ENCODE measurements at places on chromosomes 4 and X.

DNA sequence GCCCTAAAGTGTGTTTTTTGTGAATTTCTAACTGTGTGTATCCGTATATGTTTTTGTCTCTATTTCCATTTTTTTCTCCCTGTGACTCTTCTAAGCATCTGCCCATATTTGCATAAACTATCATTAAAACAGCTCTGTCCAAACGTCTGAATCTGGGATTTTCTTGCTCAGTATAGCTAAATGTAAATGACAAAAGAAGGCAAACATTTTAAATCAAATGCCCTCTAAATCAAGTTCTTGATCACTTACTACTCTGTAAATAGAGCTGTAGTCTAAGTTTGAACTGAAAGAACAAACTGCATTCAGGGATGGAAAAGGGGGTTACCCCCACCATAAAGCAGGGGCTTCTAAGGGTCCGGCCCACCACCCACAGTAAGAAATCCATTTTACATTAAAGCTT lies 432.0 kb upstream of the FAM241A start:
- DNase-seq = no peak

- no peak for DNase-seq
Observed at GRCh38 chr4:170805352-170805751, 715.6 kb upstream of the AADAT start.

- DNase-seq = no peak
Observed at GRCh38 chr4:164621886-164622521, 131.9 kb upstream of the SMIM31 start.

- no peak for DNase-seq
Observed at GRCh38 chrX:1239681-1240142, 27.3 kb upstream of the CRLF2 start.

GRCh38 chrX:136250191-136251040 lies 784 bp downstream of the MAP7D3 start:
- no peak for DNase-seq

- no peak for DNase-seq
Observed at GRCh38 chr4:113607998-113608397, 153.5 kb downstream of the CAMK2D start.

DNA sequence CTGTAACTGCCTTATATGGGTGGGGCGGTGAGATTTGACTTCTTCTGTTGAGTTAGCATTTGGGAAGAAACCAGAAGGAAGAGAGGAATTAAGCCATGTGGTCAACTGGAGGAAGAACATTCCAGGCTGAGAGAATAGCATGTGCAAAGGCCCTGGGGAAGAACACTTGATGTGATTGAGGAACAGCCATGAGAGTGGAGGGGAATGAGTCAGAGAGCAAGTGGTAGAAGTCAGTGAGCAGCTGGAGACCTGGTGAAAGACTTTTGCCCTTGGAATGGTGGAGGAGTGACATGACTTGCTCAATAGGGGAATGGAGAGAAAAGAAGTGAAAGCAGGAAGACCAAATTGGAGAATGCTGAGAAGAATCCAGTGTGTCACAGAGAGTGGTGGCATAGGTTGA lies 327.8 kb upstream of the HAND2 start:
- DNase-seq = no peak

DNA sequence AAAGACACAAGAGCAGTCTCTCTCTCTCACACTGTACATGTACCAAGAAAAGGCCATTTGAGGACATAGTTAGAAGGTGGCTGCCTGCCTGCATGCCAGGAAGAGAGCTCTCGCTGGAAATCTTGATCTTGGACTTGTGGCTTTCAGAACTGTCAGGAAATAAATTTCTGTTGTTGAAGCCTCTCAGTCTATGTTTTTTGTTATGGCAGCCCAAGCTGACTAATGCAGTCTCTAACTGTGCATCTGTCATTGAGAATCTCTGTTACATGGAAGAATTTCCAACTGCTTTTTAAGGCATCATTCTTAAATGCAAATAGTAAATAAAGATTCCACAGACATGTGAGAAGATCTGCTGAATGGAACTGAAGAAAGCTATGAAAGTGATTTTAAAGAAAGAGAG lies 198.3 kb downstream of the PCDH10 start:
- no peak for DNase-seq

DNA sequence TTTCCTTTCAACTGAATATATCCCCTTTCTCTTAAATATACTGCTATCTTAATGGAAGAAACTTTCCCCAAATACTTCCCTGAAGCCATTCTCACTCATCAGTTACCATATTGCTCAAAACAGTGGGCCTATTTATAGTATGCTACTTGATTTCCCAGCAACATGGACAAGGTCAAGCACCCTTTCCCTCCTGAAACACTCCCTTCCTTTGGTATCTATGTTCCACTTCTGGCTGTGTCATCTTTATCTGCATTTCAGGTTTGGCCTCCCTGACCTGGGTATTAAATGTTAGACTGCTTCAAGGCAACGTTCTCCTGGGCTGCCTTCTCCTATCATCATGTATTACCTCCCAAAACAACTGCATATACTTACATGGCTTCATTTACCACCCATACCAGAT lies 101.3 kb downstream of the ZAR1 start:
- no peak for DNase-seq

GRCh38 chrX:119762718-119763117 lies 4.3 kb downstream of the SOWAHD start:
- DNase-seq = no peak

- DNase-seq = no peak
Observed at GRCh38 chr4:153137677-153138630, 66.3 kb upstream of the TRIM2 start.

- no peak for DNase-seq
Observed at GRCh38 chrX:44669626-44670025, 127.0 kb upstream of the FUNDC1 start.

DNA sequence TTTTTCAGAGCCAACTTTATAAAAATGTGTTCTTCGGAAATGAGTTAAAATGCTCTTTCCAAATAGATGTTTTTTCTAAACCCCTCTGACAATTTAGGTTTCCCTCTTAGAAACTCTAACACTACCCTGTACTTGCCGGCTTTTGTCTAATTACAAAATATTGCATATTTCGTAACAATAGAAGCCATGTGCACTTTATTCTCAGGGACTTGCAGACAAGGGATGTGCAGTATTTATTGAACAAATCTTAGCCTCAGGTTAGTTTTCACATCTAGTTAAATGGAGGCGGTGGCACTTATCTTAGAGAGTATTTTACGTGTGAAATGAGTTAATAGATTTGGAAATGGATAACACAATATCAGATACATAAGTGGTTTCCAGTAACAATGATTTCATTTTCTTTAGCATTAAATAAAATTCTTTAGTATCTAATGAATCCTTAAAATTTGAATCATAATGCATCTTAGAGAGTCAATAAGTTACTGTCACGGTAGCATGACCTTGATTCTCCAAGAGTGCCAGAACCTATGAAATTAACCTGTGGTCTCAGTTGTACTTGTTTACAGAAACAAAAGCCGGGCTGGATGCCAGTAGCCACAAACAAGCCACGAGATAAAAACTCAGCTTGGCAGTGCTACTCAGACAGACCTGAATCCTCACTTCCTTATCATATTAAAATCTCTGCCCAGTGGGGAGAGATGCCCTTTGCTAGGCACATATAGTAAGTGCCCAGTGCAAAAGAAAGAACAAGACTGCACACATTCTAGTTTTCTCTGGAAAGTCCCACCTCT lies 772 bp upstream of the PABPC4L start:
- DNase-seq = no peak

- no peak for DNase-seq
Observed at GRCh38 chrX:149829751-149830191, 48.0 kb downstream of the MAGEA9 start.

- no peak for DNase-seq
Observed at GRCh38 chr4:61741327-61742096, 541.4 kb downstream of the ADGRL3 start.

DNA sequence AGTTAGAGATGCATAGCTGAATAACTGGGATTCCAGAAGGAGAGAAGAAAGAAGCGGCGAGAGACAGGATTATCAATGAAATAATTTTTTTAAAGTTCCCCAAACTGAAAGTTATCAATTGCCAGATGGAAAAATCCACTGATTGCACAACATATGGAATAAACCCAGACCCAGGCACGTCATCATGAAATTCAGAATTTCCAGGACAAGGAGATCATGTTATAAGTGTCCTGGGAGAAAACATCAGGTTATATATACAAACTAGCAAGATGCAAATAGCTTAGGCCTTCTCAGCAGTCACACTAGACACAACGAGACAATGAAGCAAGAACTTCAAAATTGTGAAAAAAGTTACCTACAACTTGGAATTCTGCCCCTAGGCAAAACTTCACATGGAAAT lies 200.0 kb downstream of the PALLD start:
- no peak for DNase-seq

GRCh38 chr4:39660757-39661156 lies 22.1 kb upstream of the SMIM14 start:
- no peak for DNase-seq

GRCh38 chr4:38666766-38667084 lies 2.7 kb downstream of the KLF3 start:
- DNase-seq = no peak

- DNase-seq = no peak
Observed at GRCh38 chr4:38160487-38161207, 200.4 kb downstream of the PTTG2 start.

DNA sequence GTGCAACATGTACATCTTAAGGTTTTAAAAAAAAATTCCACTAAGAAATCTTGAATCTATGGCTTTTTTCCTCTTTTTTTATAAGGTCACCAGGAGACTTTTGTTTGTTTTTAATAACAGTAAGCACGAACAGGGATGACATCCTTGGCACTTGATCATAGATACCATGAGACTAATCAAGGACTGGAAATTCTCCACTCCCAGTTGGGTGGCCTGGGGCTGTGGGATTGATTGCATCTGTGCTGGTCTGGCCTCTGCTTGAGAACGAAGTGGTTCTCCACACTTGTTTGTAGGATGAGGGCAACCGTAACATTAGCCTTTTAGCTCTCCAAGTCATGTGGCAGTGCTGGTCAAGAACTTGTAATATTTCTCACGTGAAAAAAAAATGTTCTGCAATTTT lies 35.4 kb downstream of the SNX25 start:
- no peak for DNase-seq

GRCh38 chrX:8103655-8104054 lies 67.4 kb downstream of the VCX2 start:
- no peak for DNase-seq

GRCh38 chr4:152039691-152040090 lies 278.9 kb upstream of the GATB start:
- DNase-seq = no peak

DNA sequence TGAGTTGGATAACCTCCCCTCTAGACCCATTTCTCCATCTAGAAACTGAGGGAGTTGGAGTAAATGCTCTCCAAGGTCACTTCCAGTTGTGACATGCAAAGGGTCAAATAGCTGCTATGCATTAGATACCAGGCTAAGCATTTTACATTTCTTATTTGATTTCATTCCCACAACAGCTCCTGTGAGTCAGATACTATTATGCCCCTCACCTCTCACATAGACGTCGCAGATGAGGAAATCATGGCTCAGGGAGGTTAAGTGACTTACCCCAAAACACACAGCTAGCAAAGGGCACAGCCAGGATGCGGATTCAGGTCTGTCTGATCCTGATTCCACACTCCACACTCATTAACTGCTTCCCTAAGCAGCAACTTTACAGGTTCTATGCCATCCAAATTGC lies 57.7 kb downstream of the PRPS1 start:
- no peak for DNase-seq

GRCh38 chr4:152605031-152605430 lies 69.1 kb upstream of the FBXW7 start:
- no peak for DNase-seq

DNA sequence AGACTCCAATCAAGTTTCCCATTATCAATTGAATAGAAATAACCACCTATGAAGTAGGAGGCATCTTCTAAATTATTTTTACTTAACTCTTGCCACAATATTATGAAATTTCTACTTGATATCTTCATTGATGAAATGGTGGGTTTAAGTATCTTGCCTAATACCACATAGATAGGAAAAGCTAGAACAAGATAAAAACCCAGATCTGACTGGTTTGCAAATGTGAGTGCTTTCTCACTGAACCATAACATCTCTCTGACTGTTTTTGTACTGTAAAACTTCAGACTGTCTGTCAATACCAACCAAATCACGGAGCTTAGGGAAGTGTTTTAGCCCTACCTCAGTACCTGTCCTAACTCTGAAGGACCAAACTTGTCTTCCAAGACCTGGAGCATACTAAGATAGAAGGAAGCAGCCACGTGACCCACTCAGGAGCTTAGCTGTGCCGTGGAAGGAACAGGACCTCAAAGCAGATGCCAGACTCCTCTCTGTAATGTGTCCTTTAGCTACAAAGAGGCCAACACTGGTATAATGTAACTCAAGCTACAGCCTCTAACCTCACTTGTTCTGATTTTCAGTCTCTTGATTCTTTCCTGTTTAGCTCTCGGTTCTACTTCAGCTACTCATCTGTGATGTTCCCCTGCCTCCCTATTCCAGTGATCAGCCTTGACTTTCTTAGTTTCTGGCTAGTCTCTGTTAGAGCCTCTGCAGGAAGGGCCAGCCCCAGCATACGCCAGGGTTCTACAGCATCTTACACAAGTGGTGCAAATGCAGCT lies 84.4 kb downstream of the LRP2BP start:
- DNase-seq = no peak

- DNase-seq = no peak
Observed at GRCh38 chr4:139247241-139247640, 32.8 kb downstream of the MGARP start.

DNA sequence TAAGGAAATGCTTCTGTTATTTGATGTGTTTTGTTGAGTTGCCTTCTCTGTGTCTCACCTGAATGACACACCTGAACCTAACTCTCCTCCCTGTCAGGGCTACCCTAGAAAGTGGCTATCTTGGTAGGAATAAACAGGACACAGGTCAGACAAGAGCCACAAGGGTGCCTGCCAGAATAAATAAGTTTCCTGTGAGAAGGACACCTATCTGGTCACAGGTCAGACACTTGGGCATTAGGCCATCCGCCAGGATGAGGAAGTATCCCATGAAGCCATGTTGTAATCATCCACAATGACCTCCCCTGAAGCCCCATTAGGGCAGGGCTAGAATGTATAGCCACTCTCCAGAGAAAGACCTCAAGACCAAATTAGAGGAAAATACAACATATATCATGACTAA lies 318.8 kb downstream of the ZNF674 start:
- DNase-seq = no peak

GRCh38 chrX:150201841-150202240 lies 161.3 kb upstream of the MAMLD1 start:
- no peak for DNase-seq

DNA sequence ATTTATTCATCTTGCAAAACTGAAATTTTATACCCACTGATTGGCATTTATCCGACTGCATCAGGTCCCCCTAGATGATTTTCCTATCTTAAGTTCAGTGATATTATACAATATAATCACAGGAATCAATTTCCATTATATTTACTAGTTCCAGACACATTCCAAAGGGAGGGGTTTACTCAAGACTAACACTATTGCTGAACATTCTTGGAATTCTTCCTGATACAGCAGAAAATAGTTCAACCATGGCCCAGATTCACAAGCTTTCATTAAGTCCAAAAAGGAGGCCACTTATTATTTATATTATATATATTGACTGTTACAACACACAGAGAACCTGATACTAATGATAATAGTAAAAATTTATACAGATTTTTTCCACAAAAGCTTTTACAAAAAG lies 2353.6 kb downstream of the PCDH7 start:
- DNase-seq = no peak

GRCh38 chr4:82639971-82640370 lies 78.2 kb upstream of the TMEM150C start:
- DNase-seq = no peak

All from urinary bladder (tissue), 4 donors.